NCI-H1930 (cell line): ENCODE measurements at places on chromosomes 2 and 18.

DNA sequence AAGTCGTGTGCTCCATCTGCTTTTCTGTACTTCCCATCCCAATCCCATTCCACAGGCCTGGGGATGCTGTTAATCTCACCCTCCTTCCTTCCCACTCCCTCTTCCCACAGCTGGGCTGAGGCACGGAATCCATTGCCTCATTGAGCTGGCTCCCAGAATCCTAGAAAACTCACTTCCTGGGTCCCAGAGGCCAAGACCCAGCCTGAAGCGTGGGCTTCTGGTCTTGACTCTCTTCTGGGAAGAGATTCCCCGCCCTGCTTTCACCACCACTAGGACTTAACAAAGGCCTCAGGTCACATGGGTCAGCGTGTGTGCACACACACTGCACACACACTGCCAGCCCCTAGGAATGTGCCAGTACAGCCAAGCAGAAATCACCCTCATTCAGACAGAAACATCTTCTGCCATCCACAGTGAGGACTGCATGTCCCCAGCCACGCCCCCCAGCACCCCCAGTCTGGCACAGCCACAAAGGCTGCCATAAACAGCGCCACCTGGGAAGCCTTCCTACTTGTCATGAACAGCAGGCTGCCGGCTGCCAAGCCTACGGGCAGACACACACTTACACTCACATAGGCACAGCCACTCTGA, 165.8 kb downstream of the TNS1 start:
- DNase-seq, result no peak

GRCh38 chr2:190978389-190979053, 35.5 kb downstream of the STAT1 start:
- no peak for DNase-seq

DNA sequence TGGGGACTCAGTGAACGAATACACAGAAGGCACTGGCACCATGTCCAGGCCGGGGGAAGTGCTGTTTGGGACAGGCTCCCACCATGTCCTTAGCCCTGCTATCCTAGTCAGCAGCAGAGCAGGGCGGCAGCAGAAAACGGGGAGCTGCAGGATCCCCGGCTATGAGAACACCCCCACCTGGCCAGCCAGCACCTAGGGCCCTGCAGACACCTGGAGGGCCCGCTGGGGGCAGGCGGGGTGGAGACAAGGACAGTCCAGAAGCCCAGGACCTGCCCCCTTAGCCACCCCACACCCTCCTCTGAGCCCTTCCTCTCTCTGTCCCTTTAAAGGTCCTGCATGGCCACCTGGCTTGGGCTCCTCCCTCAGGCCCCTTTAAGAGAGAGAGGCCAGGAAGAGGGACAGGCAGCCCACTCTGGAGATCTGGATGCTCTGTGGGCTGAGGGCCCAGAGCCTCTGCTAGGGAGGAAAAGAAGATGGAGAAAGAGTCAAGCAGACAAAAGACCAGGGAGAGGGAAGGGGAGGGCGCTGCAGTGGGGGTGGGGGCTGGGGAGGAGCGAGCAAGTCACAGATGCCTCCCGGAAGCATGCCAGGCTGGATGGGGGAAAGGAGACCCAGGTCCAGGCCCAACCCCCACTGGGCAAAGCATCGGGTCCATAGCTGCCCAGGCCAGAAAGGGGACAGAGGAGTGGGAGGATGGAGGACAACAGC, 48.6 kb downstream of the BIN1 start:
- no peak for DNase-seq

- no peak for DNase-seq
These were observed 124.9 kb downstream of the B3GNT2 start for GRCh38 chr2:62320657-62321357.

DNA sequence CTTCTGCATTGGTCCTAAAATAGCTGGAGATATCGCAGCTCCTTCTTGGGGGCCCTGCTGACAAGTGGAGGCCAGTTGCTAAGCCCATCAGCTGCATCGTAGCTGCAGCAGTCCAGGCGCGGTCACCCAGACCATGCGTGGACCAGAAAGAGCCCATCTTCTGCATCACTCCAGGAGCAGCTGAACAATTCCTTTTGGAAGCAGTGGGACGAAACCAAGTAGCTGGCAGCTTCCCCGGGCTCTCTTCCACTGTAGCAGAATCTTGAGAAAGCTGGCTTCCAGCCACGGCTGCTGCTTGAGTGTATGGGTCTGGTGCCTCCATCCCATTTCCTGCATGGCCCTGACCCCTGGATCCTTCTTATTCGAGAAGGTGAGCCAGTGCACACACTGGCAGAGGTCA, 22.2 kb upstream of the CAB39 start:
- DNase-seq, result no peak

- DNase-seq, result no peak
These were observed 6.5 kb upstream of the ZAP70 start for GRCh38 chr2:97706708-97707345.

GRCh38 chr2:134582547-134582899, 136.3 kb downstream of the TMEM163 start:
- DNase-seq, result no peak

DNA sequence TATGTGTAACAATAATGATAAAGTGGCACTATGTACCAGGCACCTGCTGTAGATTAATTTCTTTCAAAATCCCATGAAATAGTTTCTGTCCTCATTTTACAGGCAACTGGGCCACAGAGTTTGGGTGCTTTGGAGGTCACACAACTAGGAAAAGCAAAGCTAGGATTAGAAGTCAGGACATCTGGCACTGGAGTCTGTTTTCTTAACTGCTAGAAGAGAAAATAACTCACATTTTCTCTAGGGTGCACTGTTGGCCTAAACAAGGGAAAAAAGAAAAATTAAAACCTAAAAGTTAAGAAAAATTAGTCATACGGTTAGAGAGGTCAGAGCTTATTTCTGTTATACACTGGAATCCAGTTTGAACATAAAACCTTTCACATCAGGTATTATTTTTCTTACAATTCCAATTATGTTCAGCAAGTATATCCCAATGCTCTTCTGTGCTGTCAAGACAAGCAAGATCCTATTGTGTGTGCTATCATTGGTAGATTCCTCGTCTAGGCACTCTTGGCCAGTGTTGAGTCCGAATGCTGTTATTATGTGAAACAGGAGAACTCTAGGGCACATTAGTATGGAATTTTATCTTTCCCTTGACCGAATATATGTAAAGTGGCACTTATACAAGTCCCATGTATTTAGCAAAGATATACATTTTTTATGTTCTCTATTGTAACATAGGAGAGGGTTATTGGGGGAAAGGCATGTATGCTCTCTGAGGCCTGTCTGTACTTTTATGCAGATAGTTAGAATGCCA, 1.5 kb upstream of the OSGEPL1 start:
- no peak for DNase-seq

- DNase-seq, result no peak
These were observed 55.3 kb upstream of the ITGB6 start for GRCh38 chr2:160255408-160255807.

- DNase-seq, result no peak
These were observed 159.8 kb upstream of the STK17B start for GRCh38 chr2:196331143-196331542.

DNA sequence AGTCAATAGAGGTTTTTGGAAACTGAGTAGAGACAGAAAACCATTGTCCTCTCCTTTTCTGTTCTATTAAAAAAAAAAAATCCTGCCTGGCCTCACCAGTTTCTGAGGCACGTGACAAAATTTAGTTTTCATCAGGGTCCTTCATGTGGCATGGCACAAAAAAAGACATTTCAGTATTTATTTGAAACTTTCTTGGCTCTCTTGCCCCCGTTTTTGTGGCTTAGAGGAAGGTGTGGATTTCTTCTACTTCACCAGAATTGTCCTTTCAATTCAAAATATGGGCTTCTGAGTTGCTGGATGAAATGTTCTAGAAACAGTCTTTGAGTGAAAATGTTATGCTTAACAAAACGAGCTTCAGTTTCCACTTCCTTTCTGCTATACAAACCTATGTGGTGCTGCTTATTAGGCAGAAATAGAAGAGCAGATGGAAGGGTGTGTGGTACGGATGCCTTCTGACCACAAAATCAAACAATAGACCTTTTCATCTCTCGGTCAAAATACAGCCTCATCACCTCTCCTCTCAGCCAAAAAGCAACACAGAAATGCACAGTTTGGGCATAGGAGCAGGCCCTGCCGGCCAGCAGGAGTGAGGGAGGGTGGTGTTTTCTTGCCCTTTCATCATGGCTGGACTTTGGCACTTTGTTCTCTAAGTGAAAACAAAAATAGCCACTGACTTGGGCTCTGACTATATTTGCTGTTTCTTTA, 89.2 kb downstream of the SH3RF3 start:
- DNase-seq, result no peak

DNA sequence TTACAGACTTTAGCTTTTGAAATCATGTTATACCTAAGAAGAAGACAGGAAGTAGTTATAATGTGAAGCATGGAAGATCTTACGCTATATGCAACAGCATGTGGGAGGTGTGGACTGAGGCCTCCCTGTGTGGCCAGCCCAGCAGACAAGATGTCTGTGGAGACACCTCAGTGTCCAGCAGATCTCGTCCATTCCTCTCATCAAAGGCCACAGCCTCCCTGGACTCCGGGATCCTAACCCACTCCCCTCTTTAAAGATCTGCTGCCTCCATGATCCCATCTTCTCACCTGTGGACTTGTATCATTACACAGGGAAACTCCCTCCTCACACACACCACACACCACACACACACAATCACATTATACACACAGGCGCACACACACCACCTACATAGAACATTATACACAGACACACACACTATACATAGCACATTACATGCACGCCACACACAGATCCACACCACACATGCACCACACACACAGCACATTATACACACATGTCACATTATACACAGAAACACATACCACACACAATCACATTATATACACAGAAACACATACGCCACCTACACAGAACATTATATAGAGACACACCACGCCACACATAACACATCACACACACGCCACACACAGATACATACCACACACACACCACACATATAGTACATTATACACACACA, 89.5 kb downstream of the PXDN start:
- DNase-seq, result no peak

- no peak for DNase-seq
These were observed 14.9 kb upstream of the DGKD start for GRCh38 chr2:233339427-233339826.

DNA sequence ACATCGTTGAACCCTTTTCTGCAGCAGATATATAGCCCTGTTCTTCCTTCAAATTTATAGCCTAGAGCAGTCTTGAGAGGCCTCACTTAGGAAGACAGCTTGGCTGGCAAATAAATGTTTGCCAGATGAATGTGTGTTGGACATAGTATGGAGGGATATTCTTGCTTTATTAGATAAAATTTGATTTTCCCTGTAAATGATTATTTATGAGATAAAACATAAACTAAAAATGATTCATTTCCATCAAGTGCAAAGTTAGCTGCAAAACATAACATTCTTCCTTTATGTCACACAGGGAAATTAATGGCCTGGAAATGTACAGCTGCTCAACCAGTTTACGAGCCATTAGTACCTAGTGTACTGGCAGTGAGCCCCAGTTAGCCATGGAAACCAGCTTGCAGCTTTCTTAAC, 82.5 kb downstream of the LIMS1 start:
- DNase-seq, result no peak

GRCh38 chr2:128817171-128817570, 498.5 kb upstream of the HS6ST1 start:
- DNase-seq, result no peak

DNA sequence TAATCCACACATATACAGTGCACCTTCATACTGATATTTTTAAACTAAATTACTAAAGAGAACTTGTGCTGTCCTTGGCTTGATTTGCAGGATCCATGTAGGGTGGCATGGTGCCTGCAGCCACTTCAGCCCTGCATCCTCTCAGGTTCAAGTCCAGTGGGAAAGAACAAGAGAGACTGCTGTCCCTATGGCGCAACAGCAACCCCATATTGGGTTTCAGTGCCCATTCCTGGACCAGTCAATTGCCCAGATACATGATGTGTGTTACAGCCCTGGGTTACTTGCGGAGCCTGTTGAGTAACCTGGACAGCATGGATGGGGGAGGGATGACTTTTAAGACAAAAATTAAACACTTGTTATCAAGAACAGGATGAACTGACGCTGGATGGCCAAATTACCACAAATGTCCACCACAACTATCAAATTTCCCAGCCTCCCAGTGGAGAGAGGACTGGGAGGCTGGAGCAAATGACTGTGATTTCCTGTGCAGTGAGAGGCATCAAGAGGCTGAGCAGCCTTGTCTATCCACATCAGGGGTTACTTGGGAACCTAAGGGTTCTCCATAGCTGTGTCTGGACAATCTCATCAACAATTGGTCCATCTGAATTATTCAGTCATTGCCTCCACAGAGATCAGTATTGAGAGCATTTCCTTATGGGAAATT, 162.0 kb downstream of the CAPN13 start:
- DNase-seq, result no peak

- DNase-seq, result no peak
These were observed 87.6 kb downstream of the ALPK2 start for GRCh38 chr18:58541146-58541788.

DNA sequence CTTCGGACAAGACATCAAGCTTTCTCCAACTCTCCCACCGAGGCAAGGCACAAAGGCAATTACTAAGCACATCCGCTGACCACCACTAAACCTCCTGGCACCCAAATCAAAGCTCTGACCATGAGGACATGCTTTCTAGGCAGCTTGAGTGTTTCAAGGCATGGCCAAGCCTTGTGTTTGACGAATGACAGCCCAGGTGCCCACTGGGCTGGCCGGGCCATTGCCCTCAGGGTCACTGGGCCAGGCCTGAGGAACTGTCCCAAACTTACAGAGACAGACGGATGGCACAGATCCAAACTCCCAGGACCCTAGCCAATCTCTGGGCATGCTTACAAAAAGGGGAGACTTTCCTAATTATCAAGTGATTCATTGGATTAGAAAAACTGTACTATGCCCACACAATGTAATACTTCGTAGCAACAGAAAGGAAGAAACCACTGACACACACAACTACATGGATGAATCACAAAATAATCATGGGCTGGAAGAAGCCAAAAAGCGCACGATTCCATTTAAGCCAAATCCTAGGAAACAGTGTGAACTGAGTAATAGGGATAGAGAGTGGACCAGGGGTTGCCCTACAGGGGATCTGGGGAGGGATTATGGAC, 20.2 kb downstream of the CRACDL start:
- no peak for DNase-seq
